ENCODE measurements at places on chromosomes 4 and X.

DNA sequence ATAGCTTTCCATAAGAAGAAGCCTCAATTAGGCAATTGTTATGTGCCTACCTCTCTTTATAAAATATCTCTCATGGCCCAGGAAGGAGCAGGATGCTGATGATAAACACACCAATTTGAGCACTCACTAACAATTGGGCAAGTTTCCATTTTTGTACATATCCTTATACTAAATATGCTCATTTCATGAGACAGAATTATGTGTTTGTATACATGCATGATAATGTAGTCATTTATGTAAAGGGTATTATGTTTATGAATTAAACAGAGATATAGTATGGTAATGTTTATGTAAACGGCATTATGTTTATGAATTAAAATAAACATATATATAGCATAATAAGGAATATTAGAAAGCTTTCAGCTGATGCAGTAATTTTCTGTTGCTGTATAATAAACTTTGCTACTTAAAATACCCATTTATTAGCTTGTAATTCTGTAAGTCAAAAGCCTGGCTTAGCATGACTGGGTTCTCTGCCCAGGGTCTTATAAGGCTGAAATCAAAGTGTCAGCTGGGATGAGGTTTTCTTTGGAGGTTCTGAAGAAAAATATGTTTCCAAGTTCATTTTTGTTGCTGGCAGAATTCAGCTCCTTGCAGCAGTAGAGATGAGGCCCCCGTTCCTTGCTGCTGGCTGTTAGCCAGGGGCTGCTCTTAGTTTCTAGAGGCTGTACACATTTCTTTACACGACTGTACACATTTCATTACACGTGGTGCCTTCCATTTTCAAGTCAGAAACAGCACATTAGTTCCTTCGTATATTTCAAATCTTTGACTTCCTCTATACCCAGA lies 89.0 kb downstream of the GLRA2 start:
- DNase-seq: no peak

DNA sequence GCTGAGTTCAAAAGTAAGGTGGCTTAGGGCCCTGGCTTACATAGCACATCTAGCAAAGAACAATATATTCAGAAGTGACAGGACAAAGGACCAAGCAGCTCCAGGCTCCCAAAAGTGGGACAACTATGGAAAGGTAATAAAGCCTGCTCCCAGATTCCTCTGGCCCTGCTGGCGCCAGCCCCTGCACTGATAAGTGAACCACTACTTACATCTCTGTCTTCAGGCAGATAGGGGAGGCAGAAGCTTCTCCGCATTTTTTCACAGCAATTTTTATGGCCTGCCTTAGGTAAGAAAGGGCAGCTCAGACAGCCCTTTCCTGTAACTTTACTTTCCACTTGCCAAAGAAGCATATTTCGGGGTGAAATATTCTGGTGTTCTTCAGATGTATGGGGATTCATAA lies 83.9 kb downstream of the MTNR1A start:
- no peak for DNase-seq

- no peak for DNase-seq
These were observed 53.8 kb upstream of the TBC1D14 start for GRCh38 chr4:6855692-6856297.

DNA sequence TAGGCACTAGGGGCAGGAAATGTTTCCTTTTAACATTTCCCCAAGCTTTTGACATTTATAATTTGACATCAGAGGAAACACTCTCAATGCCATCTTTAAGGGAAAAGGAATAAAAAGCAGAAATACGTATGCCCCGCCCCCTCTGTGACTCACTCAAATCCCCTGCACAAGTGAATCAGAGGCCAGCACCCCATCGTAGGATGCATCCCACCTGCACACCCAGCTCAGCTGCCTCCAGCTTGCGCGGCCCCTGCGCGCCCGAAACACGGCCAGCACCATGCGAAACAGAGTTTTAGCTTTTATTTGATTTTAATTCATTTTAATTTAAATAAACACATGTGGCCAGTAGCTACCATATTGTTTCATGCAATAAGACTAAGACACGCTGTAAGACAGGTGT lies 29.5 kb downstream of the ABLIM2 start:
- no peak for DNase-seq

GRCh38 chr4:140557831-140558435 lies 10.8 kb downstream of the UCP1 start:
- DNase-seq: no peak

- DNase-seq: no peak
These were observed 1.0 kb downstream of the IDUA start for GRCh38 chr4:987624-988513.

- no peak for DNase-seq
These were observed 319.3 kb upstream of the GRID2 start for GRCh38 chr4:91984466-91984865.

DNA sequence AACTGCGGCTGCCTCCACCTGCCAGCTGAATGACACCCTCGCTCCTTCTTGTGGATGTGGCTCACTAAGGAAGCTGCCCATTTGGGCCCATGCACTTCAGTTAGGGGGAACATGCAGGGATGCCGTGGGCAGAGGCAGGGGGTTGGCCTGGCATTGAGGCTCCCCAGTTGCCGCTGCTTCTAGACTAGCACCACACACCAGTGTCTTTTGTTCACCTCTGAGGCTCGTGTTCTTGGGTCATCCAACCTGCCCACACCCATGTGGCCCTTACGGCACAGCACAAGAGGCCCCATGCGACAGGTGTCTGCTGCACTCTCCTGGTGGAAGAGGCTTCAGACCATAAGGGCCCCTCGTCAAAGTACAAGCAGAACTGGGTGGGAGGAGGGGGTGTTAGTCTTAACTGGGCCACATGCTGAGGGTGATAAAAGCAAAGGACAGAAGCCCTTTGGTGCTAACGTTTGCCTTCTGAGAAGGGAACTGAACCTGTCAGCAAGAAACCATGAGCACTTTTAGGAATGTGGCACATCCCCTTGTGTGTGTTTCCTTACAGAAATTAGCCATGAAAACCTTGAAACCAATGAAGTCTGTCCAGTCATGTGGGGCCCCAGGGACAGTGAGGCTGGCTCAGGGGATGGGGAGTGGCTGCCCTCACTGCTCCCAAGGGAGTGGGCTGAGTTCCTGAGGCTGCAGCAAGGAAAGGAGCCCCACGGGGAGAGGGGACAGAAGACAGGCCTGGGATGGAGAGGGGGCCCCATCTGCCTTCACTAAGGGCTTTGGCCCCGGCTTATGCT lies 39.2 kb downstream of the MAP7D3 start:
- DNase-seq: no peak

- DNase-seq: no peak
These were observed 14.0 kb downstream of the APOOL start for GRCh38 chrX:85017721-85018120.

DNA sequence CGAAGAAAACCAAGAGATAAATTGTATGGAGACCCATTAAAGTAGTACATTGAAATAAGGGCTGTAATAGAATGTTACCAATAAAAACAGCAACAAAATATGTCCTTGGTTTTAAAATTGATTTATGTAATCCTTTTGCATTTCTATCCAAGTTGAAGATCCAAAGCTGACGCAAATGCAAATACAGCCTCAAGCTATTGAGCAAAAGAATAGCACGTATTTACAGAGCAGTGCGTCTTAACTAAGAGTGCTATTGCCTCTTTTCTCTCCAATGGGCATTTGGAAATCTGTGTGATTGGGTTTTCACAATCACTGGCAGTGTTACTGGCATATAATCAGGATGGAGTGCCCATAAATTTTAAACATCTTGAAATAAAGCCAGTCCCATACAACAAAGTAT lies 417.4 kb downstream of the TLL1 start:
- DNase-seq: no peak

- DNase-seq: no peak
These were observed 91.6 kb downstream of the HMX1 start for GRCh38 chr4:8780086-8780485.

DNA sequence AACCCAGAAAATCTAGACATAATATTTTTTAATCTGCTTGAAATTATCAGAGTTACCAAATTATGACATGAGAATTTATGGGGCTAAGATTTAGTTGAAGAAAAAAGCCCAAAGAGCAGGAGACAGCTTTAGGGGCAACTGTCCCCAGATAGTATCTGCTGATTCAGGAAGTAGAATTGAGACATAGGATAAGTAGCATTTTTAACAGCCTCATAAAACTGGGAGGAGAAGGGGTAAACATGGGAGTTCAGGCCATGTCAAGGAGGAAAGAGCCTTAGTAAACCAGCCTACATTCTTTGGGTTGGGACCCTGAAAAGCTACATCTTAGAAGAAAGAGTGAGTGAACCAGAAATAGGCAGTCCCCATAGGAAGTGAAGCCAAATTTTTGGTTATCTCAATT lies 9.7 kb upstream of the RAB28 start:
- DNase-seq: no peak

GRCh38 chr4:151389311-151389710 lies 19.7 kb upstream of the FHIP1A start:
- DNase-seq: no peak

DNA sequence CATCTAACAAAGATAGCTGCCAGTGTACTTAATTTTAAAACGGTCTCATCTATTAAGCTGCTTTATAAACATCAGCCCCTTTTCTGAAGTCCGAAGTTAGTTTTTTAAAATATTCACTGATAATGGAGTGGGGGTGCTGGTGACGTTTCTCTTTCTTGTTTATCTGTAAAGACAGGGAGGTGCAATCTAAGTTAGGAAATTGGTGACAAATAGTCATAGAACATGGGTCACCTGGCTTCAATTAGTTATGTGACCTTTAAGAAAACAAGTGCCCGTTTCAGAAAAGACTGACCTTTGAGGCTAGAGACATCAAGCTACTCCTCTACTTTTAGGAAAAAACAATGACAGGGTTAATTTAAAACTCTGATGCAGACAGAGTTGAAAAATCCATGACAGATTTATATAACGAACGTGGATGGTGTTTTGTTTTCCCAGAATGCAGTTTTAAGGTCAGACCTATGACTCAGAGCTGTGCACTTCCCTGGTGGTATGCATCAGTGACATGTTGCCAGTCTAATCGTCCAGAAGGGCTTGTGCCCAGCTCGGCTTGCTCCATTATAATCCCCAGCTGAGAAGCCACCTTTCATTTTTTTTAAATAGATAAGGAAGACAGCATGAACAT lies 38.2 kb downstream of the FHL1 start:
- DNase-seq: no peak

GRCh38 chr4:180913750-180914149 lies 1329.5 kb upstream of the TENM3 start:
- no peak for DNase-seq

DNA sequence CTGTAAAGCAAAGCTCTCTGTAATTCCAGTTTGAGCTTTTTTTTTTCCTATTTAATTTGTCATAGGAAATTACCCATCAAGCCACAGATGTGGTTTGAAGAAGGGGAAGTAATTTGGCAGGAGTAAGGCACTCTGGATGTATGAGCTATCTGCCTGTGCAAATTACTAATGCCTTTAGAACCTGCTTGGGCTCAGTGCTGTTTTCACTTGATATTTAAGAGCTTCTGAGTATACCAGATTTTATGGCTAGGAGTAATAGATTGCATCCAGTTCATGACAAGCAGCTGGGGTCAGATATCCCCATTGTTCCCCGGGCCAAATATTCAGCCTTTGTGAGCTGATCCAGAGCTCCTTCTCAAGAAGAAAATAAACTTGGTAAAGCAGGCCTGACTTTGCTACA lies 89.1 kb downstream of the DCAF8L2 start:
- no peak for DNase-seq

- no peak for DNase-seq
These were observed 120.5 kb downstream of the MAGEC2 start for GRCh38 chrX:142084611-142085010.

DNA sequence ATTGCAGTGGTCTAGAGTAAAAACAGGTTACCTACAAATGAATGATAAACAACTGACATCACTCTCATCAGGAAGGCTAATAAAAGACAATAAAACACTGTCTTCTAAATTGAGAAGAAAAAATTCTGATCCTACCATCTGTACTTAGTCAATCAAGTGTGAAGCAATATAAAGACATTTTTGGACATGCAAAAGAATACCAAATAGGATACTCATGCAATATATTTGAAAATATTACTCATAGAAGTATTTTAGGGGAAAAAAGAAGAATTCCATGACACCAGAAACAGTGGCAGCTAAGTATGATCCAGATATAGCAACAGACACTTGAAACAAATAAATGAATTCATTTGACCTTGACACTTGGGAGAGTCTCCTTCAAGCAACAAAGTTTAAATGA lies 63.8 kb upstream of the FAM120C start:
- no peak for DNase-seq

- no peak for DNase-seq
These were observed 601 bp upstream of the TCEANC start for GRCh38 chrX:13652287-13652793.

GRCh38 chr4:40347472-40347871 lies 12.3 kb downstream of the CHRNA9 start:
- no peak for DNase-seq

- no peak for DNase-seq
These were observed 6.2 kb downstream of the NR0B1 start for GRCh38 chrX:30302956-30303355.

DNA sequence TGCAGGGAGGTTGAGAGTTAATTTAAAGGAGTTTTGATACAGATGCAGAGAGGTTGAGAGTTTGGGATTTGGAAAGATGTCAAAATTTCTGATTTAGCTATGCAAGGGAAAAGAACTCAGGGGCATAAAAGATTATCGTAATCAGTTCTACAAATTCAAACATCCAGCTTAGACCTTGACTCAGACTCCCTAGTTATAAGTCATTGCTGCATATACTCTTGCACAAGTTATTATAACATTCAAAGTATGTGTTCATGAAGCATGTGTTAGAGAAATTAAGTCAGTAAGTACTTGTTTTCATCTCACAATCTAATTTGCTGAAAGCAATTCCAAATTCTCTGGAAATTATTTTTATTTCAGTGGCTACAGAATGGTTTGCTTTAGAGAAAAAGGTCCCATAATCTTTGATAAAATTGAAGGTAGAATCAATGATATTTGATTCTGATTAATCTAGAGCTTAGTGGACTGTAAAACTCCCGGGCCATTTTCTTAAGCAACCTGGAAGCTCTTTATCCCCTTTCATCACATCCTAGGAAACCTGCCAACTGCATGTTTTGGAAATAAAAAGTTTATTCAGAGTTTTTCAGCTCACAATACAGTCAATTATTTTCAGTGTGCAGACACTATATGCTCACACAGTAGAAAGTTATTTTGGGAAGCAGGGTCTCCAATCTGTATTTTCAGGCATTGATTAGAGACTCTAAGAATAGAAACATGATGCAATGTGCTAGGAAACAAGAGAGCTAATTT lies 132.9 kb upstream of the SPANXC start:
- no peak for DNase-seq

- no peak for DNase-seq
These were observed 105.9 kb downstream of the TEX13A start for GRCh38 chrX:105114554-105115130.

DNA sequence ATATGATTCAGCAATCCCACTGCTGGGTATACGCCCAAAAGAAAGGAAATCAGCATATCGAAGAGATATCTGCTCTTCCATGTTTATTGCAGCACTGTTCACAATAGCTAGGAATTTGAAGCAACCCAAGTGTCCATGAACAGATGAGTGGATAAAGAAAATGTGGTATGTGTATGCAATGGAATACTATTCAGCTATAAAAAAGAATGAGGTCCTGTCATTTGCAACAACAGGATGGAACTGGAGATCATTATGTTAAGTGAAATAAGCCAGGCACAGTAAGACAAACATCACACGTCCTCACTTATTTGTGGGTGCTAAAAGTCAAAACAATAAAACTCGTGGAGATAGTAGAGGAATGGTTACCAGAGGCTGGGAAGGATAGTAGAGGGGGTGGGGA lies 153.8 kb upstream of the LEF1 start:
- DNase-seq: no peak

- no peak for DNase-seq
These were observed 79.8 kb downstream of the PAPSS1 start for GRCh38 chr4:107640197-107640596.

- DNase-seq: no peak
These were observed 130.7 kb upstream of the CTSO start for GRCh38 chr4:156084373-156084772.

All from activated CD4-positive, alpha-beta T cell treated with anti-CD3 and anti-CD28 coated beads, Interleukin-2, amount 50 U/mL, for 1 hour (primary cell).